ENCODE measurements at places on chromosomes 16 and 17.
A peak's percentile ranks its signal among the peaks of the same experiment; 100 is the strongest.

DNA sequence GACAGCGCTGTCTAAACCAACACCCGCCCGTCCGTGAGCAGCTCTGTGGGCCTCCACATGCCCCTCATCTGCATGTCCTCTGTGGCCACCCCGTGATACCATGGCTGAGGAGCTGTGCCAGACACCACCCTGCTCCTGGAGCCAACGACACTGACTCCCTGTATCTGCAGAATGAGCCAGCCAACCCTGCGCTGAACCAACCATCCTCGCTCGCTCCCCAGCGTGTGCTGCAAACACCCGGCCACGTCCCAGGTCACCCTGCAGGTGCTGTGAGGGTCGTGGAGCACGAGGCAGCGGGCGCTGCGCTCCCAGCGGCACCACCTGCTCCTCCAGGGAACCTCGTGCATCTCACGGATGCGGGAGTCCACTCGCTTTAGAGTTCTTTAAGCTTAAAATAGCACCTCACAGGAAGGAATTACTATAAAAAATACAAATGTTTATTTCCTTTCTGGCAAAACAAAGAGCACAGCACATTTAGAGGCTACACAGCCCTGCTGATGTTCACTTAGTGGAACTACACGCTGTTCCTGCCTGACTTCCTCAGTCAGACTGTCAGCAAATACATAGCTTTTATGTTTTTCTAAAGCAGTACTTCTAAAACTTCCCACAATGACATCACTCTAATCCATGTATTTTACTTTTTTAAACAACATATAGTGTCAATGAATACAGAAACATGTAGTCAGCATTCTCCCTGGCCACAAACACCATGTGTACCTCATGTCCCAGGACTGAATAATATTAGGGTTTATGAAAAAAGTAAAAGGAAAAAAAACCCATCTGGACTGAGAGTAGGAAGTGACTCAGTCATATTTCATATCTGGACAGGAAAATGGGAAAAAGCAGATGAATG is 43.5 kb downstream of the MAP1LC3B start:
- DNase-seq, result no peak

GRCh38 chr17:8338753-8339140 is 893 bp upstream of the ODF4 start:
- no peak for DNase-seq

DNA sequence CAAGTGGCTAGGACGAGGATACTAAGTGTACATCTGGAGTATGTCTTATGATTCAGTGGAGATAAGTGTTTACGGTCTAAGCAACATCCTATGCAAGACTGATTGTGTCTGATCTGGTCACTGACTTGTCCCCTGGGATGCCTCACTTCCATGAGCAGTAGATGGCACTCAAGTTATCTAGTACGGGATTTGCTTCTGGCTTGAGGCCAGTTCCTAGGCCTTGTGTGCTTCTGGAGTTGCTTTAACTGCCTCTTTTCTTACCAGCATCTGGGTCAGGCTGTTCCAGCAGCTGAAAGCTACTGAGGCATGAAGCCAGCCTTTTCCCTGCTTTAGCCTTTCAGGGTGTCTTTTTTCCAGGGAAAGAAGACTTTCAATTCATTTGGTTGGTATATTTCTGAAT is 23.0 kb downstream of the SUPT6H start:
- no peak for DNase-seq

GRCh38 chr17:78641243-78641642 is 64.0 kb upstream of the DNAH17 start:
- no peak for DNase-seq

DNA sequence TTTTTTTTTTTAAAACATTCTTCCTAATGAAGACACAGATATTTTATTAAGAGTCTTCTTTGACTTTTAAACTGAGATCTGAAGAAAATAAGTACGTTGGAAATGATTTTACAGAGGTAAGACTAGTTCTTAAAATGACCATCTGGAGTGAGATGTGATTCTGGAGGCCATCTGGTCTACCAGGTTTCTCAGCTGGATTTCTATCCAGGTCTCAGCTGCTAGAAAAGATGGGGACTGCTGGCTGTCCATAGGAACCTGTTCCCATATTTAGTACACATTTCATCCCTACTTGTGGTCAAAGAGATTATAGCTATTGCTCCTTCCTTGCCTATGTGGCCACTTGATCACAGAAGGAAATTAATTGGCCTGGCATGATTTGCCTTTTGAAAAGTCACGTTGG is 12.2 kb downstream of the PMFBP1 start:
- no peak for DNase-seq

DNA sequence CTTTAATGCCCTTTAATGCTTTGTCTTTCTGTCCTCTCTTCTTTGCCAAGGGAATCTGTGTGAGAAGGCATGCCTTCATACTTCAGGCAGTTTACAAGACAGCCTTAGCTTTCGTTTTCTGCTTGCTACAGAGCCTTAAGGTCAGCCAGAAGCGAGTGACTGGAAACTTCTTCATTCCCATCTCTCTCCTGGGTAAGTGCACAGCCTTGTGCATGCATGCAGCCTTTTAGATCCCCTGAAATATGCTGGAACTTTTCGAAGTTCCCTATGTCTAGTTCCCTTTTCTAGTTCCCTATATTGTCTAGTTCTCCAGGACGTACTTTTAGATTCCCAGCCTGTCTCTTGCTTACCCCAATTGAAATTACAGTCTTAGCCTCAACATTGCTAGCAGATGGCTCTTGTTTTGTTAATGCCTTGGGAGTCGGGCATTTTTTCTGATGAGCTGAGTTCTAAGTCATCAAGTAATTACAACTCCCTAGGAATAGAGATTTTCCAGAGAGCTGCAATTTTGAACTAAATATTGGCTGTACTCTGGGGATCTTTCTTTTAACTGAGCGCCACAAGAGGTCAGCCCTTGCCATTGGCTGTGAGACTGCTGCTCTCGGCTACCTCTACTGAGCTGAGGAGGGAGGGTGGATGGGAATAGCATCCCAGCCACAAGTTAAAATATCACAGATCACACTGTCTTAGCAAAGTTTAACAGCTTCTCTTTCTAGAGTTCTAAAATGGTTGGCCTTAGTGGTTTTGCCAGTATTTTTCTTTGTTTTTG is 22.7 kb upstream of the PPM1D start:
- DNase-seq, result peak; percentile 9

GRCh38 chr16:56347670-56348069 is 77.7 kb downstream of the AMFR start:
- DNase-seq, result no peak

GRCh38 chr16:87757841-87758426 is 7.9 kb downstream of the KLHDC4 start:
- DNase-seq, result peak; percentile 17

- DNase-seq, result no peak
These were observed 9.3 kb upstream of the ADAMTS18 start for GRCh38 chr16:77444147-77444460.

GRCh38 chr17:42706732-42707131 is 24.4 kb downstream of the CNTNAP1 start:
- no peak for DNase-seq

DNA sequence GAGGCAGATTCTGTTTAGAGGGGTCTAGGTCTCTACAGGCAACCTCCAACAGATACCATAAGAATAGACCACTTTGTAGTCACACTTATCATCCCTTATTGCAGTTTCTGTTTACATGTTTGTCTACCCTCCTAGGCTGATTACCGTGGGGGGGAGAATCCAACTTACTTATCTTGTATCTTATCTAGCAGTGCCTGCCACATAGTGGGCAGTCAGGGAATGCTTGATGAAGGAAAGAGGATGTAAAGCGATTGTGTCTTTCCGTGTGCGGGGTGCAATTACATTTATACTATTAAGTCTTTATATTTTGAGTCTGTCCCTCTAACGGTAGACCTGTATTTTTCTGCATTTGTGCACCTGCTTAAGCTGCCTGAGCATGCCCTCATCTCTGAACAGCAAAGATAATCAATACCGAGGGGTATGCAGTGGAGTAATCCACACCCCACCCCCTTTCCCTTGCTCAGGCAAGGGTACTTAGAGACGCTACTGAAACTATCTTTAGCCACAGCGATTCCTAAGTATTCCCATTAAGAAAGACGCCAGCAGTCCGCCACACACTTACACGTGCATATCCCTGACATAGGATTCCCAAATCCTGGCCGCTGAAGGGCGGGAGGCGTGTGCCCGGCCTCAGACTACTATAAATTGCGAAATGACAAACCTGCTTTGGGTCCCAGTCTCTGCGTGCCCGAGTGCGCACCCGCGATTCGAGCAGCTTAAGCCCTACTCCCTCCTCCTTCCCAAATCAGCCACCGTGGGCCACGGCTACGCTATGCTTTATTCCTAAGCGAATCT is 635 bp upstream of the AATF start:
- no peak for DNase-seq

GRCh38 chr16:81649561-81650184 is 129.4 kb upstream of the PLCG2 start:
- no peak for DNase-seq

DNA sequence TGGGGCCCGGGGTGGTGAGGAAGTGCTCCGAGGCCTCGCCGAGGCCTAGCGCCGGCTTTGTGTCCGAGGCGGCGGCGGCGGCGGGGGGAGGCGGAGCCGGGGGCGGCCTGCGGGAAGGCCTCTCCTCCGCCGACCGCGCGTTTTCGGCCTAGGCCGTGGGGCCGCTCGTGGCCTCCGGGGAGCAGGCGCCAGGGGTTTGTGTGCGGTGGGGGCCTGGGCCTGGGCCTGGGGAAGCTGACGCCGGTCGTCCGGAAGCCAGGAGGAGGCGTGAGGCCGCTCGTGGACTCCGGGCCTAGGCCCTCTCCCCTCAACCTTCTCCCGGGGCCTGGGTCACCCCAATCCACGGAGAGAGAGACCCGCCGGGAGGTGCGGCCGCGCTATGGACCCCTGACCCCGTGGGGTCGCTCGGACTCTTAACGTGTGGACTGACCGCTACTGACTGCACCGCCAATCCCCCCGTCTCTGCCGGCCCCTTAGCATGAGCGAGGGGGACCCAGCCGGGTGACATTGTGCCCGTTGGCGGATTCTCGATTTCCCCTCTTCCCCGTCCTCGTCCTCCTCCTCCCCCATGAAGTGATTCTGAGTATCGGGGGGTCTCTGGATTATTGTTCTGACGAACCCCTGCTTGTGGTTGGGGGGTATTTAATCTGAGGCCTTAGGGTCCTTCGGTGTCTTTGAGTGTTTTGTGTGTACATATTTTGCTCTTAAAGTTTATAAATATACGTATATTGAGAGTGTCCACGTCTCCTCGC is 660 bp downstream of the RBBP6 start:
- DNase-seq, result no peak

- no peak for DNase-seq
These were observed 3.2 kb upstream of the ARHGAP23 start for GRCh38 chr17:38425031-38425430.

DNA sequence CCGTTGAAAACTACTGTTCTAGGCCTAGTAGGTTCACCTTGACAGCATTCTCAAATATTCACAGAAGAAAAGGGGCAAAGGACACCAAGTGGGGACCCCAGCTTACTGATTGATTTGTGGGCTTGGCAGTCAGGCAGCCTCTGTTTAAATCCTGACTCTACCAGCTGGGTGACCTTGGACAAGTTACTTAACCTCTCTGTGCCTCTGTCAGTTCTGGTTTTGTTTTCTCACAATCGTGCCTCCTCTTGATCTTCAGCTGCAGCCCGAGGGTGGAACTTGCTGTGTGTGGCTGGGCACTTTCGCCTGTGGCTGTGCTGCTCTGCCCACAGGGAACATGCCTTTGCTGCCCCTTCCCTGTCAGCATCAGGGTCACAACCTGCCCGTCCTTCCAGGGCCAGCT is 17.8 kb downstream of the RAP1GAP2 start:
- no peak for DNase-seq

DNA sequence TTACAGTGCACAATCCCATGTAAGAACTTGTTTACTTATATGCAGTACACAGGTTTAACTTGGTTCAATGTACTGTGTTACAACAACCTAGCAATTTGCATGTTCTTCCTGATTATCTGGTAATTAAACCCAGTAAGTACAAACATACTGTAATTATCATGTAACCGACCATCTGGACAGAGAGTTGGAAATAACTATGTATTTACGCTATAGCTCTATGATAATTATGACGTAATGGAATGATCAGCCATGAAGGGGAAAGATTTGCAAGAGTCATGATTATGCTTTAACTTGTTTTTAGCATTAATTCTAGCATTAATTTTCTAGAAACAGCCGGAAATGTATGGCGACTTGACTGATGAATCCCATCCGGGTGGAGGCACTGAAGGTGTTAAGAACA is 74.8 kb upstream of the SALL1 start:
- DNase-seq, result no peak

GRCh38 chr17:61126473-61127249 is 273.0 kb upstream of the TBX2 start:
- no peak for DNase-seq

DNA sequence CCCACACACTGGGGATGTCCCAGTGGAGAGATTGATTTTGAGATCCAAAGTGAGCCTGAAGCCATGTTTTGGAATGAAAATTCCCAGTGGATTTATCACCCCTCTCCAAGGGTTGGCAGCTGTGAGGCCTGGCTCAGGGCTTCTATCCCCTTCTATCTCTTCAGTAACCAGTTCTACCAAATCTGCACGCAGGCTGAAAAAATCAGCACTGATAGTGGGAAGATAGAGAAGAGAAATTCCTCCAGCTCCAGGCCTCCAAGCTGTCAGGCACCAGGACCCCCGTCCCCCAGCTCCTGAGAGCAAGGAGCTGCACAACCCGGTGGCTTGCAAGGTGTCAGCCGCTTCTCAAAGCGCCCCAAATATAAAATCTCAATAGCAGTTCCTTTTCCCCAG is 1.0 kb downstream of the FLOT2 start:
- no peak for DNase-seq

DNA sequence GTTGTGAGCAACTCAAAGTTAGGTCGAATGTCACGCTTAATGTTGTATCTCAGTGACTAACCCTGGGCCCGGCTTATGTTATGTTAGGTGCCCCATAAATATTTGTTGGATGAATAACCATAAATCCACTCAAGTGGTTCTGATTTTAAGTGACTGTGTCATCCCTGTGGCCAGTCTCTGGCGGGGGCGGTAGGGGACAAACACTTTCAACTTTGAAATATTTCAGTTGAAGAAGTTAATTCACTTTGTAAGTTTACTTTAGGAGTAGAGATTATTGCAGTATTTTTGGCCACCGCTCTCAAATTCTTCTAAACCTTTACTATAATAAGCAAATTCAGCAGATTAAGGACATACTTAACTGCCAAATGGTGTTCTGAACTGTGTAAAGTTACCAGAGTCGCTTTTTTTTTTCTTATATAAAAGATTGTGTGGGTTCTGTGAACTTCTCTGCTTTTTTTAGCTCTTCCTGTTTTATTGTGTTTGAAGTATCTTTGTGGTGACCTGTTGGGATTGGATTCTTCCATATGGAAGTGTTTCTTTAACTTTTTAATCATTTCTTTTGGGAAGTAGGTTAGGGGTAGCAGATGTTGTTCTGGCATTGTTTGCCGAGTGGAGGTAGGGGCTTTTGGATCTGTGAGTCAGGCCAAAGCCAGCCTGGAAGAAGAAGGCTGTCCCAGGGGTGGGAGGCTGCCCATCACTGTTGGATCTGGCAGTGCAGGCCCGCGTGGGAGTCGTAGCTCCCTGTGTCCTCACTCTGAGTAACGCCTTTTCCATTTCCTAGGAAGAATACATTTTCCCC is 61.4 kb upstream of the TBX2 start:
- peak; percentile 82 for DNase-seq

DNA sequence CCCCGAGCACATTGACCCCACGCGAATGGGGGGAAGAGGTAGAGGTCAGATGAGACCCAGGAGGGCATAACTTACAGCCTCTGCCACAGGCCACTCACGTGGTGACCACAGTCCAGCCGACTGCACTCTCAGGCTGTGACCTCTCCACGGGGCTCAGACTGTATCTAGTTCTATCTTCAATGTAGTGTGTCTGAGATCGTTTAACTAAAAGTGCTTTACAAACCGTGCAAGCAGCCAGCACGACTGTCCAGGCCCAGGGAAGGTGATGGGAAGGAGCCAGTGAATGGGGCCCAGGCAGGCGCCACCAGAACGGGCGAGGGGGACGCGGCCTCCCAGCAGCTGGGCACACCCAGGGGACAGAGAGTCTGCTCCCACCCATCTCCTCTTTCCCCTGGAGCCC is 108.6 kb downstream of the ANKRD11 start:
- no peak for DNase-seq

Data from amniotic stem cell (primary cell).